ENCODE measurements at places on chromosomes 11 and 22.

DNA sequence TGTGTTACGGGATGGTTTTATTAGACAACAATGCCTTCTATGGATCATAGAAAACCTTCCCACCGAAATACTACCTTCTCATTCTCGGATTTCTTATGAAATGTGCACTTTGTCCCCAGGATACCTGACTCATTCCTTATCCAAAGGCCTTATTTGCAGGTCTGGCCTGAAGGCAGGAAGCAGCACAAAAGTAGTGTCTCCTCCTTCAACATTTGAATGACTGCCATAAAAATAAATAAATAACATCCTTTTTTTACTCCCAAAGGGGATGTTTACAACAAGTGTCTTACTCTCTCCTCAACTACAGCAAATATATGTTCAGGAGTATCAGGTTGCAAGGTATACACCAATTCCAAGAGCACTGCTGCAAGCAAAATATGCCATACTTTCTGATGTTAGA, 41.6 kb upstream of the PAK1 start:
- DNase-seq = peak; percentile 56

DNA sequence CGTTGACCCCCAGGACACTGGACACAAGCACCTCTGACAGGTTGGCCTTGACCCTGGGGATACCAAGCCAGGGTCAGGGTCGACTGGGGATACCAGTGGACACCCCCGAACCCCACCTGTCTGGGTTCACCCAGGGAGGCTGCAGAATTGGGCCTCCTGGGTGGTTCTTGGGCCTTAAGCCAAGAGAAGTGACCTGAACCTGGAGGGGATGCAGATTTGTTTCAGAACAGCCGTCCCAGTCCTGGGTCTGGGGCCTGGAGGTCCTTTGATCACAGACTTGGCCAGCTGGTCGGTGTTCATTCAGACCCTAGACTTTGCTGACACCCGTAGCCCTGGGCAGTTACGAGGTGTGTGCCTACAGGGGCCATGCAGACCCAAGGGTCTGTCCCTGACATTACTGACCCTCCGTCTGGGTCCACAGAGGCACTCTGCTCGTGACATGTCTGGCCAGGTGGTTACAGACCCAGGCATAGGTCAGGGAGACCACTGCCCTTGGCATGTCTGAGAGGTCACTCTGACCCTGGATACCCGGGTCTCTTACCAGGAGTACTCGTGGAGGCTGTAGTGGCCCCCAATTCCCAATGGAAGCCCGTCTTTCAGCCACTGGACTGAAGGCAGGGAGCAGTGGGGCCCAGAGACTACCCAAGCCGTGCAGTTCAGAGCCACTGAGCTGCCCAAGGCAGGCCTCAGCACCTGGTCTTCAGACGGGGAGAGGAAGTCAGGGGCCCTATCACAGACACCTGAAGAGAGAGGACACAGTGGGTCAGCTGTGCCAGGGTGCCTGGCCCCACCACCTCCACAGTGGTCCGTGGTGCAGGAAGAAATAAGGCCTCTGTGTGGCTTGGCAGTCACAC, 6.4 kb downstream of the SIGIRR start:
- DNase-seq = no peak

DNA sequence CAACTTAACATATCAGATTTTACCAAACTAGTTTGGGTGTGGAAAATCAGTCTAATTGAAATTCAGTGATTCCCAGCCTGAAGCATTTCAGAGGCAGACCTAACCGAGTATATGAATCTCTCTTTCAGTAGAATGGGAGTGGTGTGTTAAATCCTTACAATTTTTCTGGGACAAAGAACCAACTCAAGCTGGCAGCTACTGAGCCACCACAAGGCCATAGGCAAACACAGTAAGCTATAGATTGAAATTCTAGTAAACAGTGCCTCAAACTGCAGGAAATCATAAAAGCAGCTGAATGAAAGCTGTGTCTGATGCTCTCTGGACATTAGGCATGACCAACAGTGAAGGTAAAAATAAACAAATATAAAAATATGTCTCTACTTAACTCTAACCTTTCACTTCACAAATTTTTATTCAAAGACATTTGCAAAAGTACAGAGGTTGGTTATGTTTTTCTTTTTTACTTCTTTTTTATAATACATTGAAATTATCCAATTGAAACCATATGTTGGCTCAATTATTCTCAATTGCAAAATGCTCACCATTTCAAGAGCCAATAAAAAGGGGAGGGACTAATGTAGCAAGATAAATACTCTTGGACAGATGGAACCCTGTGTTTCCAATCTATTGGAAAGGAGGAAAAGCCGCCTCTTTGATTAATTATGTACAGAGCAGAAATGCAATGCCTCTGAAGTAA, 35.8 kb upstream of the FIBIN start:
- no peak for DNase-seq

- DNase-seq = peak; percentile 68
Observed at GRCh38 chr22:30265823-30266444, 717 bp downstream of the OSM start.

DNA sequence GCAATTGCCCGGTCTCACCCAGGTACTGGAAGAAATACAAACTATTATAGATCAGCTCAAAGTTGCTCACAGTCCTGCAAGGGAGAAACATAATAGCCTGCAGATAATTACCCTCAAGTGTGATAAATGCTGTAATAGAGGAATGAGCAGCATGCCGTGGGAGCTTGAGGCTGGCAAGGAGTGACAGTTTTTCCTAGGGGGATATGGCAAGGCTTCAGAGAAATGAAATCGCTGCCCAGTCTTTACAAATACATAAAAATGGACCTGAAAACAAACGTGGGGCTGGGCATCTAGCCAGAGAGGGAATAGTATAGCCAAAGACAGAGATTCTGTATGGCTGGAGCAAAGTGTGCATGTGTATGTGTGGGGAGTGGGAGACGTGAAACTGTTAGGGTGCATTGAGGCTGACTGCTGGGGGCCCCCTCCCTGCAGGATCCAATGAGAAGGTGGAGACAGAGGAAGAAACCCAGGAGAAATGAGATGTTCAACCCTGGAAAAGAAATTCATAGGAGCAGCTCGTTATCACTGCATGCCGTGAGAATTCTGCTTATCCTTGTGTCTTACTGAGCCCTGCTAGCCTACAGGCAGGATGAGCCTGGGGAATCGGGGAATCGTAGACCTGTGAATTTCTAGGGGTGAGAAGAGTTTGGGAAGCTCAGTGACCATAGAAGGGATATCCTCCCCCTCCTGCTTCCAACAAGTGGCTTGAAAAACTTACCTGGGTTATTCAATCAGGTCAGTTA, 167.0 kb downstream of the LDLRAD3 start:
- DNase-seq = no peak

- DNase-seq = peak; percentile 31
Observed at GRCh38 chr11:108221911-108222573, 396 bp downstream of the NPAT start.

- DNase-seq = no peak
Observed at GRCh38 chr22:47607486-47607885, 845.0 kb downstream of the TBC1D22A start.

GRCh38 chr11:73931039-73931645, 19.7 kb upstream of the DNAJB13 start:
- peak; percentile 37 for DNase-seq

DNA sequence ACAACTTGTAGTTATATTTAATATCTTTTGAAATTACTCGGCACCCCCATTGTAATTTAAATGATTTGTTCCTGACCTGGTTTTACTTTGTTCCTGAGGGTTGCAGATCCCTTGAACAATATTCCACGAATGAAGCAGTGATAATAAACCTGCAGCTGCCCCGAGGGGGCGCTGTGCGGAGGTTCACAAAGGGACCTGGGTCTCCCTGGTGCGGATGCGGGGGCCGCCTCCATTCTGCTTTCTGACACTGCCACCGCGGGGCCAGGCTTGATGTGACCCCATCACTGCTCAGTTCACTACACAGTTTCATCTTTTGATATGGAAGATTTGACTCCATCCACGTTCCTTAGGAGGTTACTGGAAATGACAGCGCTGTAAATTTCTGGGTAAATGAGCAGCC, 62.9 kb upstream of the PRODH start:
- DNase-seq = no peak
